ENCODE measurements at places on chromosomes 2 and 18.

DNA sequence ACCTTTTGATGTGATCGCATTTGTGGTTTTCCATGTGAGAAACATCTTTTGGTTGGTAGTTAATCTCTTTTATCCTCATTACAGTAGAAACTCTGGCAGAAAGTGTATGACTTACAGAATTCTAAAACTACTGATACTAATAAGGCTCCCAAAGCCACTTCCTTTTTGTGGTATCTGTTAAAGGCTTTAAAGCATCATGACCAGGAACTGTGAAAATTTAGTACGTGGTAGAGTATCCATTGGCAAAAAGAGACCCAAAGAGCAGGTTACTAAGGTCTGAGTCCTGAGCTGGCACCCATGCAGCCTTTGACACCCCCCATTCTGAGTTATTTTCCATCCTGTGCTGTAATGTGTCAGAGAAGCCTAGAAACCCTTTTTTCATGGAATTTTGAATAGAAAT, 94.5 kb downstream of the DPP4 start:
- H3K4me3 ChIP-seq: no peak overlapping the region
- H3K36me3 ChIP-seq: no peaks in the 10 kb centered on the region
- no peak for DNase-seq
- peak overlapping the region; percentile 6 for H3K27ac ChIP-seq

DNA sequence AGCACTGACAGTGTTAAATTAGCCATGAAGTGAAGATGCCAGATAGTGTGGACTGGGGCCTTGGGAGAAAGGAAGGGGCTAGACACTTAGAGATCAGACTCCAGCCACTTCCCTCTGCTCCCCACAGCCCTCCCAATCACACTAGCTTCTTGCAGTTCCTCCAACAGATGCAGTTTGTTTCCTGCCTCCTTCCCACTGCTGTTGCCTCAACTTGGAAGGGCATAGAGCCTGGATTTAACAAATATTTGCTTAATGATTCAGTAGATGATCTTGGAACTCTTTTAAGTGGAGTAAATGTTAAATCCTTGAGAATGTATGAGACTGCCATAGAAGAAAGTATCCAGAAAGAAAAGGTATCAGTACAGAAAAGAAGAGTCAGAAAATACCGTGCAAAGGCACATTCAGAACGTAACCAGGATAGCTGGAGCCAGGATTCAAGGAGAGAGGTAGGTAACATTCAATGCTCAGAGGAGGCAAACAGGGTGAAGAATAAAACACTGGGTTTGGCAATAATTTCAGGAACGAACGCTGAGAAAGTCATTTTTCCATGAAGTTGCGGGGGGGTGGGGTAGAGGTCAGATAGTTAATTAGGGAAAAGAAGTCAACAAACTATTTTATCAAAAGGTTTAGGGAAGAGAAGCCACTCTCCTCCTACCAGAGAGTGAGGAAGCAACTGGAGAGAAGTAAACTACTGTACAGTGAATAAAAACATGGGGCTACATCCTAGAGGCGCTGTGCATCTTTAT, 1.3 kb upstream of the BZW1 start:
- H3K27me3 ChIP-seq: no peaks in the 10 kb centered on the region
- peaks cover 26% of the 10 kb centered on the region for H3K4me1 ChIP-seq
- peak overlapping the region; percentile 90 for H3K4me3 ChIP-seq
- DNase-seq: no peak

GRCh38 chr2:173881886-173882285, 83.3 kb downstream of the SP3 start:
- H3K27ac ChIP-seq: no peak overlapping the region
- no peaks in the 10 kb centered on the region for H3K4me1 ChIP-seq
- no peaks in the 10 kb centered on the region for H3K36me3 ChIP-seq

- no peak overlapping the region for H3K27ac ChIP-seq
- H3K4me3 ChIP-seq: no peak overlapping the region
- no peaks in the 10 kb centered on the region for H3K4me1 ChIP-seq
These were observed 44.2 kb upstream of the TBR1 start for GRCh38 chr2:161371869-161372268.

GRCh38 chr2:45009303-45009927, at the start of gene SIX2:
Gene SIX2, minus strand, starts transcription at chr2:45009452. Its CDS starts 342 bp downstream, at chr2:45009110.
- no peak within 1 kb of the TSS for H3K27ac ChIP-seq
- no peak for DNase-seq
- peaks cover 8% of the 10 kb centered on the region for H3K4me1 ChIP-seq
- H3K27me3 ChIP-seq: peaks cover 91% of the 10 kb centered on the region

GRCh38 chr2:224126440-224126839, 87.4 kb upstream of the SERPINE2 start:
- H3K4me1 ChIP-seq: no peaks in the 10 kb centered on the region
- DNase-seq: no peak
- peaks cover 9% of the 10 kb centered on the region for H3K27me3 ChIP-seq
- no peaks in the 10 kb centered on the region for H3K36me3 ChIP-seq
- no peak overlapping the region for H3K27ac ChIP-seq

DNA sequence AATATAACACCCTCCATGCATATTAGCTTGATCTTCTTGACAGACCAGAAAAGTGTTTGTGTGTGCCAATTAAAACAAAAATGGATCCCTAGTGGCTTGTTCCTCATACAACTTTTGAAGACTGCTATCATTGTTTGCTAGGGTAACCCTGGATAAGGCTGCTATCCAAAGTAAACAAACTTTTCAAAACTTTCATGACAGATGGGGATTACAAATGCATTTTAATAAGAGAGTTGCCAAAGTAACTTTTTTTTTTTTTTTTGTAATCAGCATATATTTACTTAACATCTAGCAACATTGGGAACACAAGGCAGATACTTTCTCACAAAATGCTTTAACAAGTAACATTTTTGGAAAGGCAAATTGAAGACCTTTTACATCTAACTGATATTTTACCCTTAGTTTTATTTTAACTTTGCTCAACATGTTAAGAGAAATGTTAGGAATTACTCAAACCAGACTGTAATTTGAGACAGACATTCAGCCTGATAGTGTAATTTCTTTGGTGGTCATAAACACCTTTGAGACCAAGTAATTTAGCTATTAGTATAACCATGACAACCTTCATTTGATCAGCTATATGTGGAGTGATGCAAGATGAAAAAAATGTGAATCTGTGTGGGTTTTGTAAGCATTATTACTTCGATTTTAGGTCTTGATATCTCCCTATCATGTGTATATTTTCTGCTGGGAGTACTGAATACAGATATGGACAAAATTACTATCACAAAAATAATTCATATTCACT, 300.9 kb downstream of the ARHGAP15 start:
- H3K27ac ChIP-seq: no peak overlapping the region
- peaks cover 13% of the 10 kb centered on the region for H3K4me1 ChIP-seq
- no peaks in the 10 kb centered on the region for H3K36me3 ChIP-seq
- H3K4me3 ChIP-seq: no peak overlapping the region

- no peaks in the 10 kb centered on the region for H3K36me3 ChIP-seq
- H3K27ac ChIP-seq: no peak overlapping the region
These were observed 248.9 kb downstream of the DCC start for GRCh38 chr18:52588931-52589330.

DNA sequence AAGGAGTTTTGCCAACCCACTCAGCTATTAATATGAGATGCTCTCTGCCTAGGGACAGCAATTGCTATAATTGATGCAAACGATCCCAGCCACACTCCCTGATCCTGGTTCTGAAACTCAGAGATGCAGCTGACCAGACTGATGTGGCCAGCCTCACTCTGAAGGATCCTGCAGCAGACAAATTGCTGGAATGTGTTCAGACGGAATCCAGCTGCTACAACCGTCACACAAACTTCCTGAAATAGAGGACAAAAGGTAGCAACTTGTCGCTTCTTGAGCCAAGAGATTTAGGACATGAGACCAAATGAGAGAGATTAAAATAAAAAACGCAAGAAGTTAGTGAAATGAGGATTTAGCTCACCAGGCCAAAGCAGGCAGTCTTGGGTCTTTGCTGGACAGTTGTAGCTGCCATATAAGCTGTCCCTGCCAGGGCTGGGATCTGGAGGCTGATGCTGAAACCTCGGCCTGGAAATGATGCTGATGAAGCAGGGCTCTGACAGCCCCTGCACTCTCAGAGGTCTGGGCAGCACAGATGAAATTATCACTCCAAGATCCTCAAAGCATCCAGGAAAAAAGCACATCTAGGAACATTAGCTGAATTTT, 8.3 kb upstream of the YWHAQ start:
- H3K4me1 ChIP-seq: peaks cover 9% of the 10 kb centered on the region
- no peak for DNase-seq
- no peaks in the 10 kb centered on the region for H3K27me3 ChIP-seq
- H3K27ac ChIP-seq: no peak overlapping the region
- no peak overlapping the region for H3K4me3 ChIP-seq

- DNase-seq: no peak
- H3K27ac ChIP-seq: no peak overlapping the region
- no peaks in the 10 kb centered on the region for H3K27me3 ChIP-seq
- peaks cover 61% of the 10 kb centered on the region for H3K36me3 ChIP-seq
- no peaks in the 10 kb centered on the region for H3K4me1 ChIP-seq
These were observed 28.1 kb upstream of the MREG start for GRCh38 chr2:216041438-216041837.

GRCh38 chr2:189372688-189373257, 68.5 kb upstream of the WDR75 start:
- no peak overlapping the region for H3K27ac ChIP-seq
- H3K27me3 ChIP-seq: no peaks in the 10 kb centered on the region
- no peaks in the 10 kb centered on the region for H3K36me3 ChIP-seq

- no peak overlapping the region for H3K27ac ChIP-seq
- H3K4me1 ChIP-seq: no peaks in the 10 kb centered on the region
- peaks cover 30% of the 10 kb centered on the region for H3K27me3 ChIP-seq
- DNase-seq: no peak
- H3K36me3 ChIP-seq: no peaks in the 10 kb centered on the region
These were observed 74.6 kb downstream of the SLC4A3 start for GRCh38 chr2:219701847-219702634.

- peak overlapping the region; percentile 3 for H3K27ac ChIP-seq
- DNase-seq: peak; percentile 45
- peaks cover 27% of the 10 kb centered on the region for H3K4me1 ChIP-seq
- no peaks in the 10 kb centered on the region for H3K27me3 ChIP-seq
- peak overlapping the region; percentile 11 for H3K4me3 ChIP-seq
These were observed 221.3 kb downstream of the BCL2 start for GRCh38 chr18:63098018-63098981.

DNA sequence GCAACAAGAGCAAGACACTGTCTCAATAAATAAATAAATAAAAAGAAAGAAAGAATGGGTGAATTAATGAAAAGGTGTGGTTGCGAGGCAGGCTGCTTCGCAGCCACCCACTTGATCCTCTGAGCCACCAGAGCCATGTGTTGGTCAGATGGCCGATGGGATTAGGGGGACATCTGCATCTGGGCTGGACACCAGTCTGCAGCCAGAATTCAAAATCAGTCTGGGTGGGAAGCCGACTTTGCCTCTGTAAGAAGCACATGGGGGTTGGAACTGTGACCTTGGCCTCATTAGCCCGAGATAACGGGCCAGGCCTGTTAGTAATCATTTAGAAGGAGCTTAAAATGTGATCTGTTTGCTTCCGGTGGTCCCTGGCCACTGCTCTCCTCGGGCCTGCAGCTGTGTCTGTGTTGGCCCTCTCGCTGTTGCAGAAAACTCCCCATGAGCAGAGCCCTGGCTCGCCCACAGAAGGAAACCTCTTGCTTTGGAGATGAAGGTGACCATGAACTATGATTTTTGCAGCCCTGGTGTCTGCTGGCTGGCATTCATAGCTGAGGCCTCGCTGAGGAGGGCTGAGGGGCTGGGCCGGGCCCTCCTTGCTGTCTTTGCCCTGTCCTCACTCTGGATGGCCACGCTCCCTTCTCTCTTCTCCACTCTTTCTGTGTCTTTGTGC, 94.4 kb downstream of the DYSF start:
- peaks cover 2% of the 10 kb centered on the region for H3K27me3 ChIP-seq
- H3K36me3 ChIP-seq: no peaks in the 10 kb centered on the region
- no peak for DNase-seq

DNA sequence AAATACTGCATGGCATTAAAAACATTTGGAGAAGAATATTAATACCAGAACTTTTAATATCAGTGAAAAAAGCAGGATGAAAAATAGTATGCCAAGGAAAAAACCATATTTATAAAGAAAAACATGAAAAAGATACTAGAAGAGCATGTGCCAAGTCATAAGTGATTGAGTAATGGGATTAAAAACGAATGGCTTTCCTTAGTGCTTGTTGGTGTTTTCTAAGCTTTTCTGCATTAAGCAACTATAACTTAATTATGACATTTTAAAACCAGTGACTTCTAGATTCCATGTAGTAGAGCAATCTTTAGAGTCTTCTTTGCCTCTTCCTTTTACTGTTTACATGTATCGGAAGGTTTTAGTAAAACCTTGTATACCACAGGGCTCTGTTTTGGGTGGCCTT, 6.6 kb downstream of the MAPRE3 start:
- DNase-seq: no peak
- H3K27ac ChIP-seq: no peak overlapping the region
- H3K27me3 ChIP-seq: no peaks in the 10 kb centered on the region
- no peaks in the 10 kb centered on the region for H3K4me1 ChIP-seq
- H3K4me3 ChIP-seq: no peak overlapping the region
- H3K36me3 ChIP-seq: no peaks in the 10 kb centered on the region

- H3K4me3 ChIP-seq: no peak overlapping the region
- no peaks in the 10 kb centered on the region for H3K36me3 ChIP-seq
- no peaks in the 10 kb centered on the region for H3K4me1 ChIP-seq
- DNase-seq: no peak
- H3K27ac ChIP-seq: no peak overlapping the region
These were observed 53.1 kb downstream of the OLA1 start for GRCh38 chr2:174195253-174195652.

DNA sequence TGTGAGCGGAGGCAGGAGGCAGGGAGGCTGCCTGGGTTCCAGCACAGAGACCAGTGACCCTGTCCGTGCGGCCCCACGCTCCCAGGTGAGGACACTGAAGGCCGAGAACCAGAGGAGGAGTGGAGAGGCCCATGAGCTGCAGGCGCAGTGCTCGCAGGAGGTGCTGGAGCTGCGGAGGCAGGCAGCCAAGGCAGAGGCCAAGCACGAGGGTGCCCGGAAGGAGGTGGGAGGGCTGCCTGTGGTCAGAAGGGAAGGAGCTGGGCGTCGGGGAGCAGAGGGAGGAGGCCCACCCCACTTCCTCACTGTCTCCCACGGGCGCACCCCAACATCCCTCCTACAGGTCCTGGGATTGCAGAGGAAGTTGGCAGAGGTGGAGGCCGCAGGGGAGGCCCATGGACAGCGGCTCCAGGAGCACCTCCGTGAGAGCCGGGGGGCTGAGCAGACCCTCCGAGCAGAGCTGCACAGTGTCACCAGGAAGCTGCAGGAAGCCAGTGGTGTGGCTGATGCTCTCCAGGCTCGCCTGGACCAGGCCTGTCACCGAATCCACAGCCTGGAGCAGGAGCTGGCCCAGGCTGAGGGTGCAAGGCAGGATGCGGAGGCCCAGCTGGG, 33.0 kb upstream of the SNED1 start:
- peaks cover 17% of the 10 kb centered on the region for H3K27me3 ChIP-seq
- H3K36me3 ChIP-seq: no peaks in the 10 kb centered on the region

DNA sequence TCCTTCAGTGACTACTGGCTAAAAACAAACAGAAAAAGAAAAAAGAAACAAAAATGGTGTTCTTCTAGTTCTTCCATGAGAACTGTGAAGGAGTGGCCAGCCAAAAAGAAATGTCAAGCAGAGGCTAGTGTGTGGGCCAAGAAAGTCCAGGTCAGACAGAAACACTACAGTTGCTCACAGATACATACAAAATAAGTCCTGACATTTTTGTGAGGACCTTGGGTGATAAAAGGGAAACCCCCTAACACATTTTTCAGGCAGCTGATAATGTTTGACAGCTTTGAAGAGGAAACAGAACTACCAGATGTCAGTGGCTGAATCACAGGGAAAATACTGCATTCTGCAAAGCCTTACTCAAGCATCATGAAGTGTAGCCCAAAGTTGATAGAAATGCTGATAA, 28.1 kb downstream of the ARHGAP25 start:
- no peaks in the 10 kb centered on the region for H3K27me3 ChIP-seq
- H3K4me1 ChIP-seq: peaks cover 43% of the 10 kb centered on the region
- H3K27ac ChIP-seq: peak overlapping the region; percentile 95
- H3K36me3 ChIP-seq: no peaks in the 10 kb centered on the region
